NCI-H2029 treated with DMSO at 0.1 percent for 48 hours (cell line): ENCODE measurements at places on chromosomes 3 and 15.
A peak's percentile ranks its signal among the peaks of the same experiment; 100 is the strongest.

GRCh38 chr15:100169615-100170290 lies 172.0 kb downstream of the ADAMTS17 start:
- no peak for DNase-seq

DNA sequence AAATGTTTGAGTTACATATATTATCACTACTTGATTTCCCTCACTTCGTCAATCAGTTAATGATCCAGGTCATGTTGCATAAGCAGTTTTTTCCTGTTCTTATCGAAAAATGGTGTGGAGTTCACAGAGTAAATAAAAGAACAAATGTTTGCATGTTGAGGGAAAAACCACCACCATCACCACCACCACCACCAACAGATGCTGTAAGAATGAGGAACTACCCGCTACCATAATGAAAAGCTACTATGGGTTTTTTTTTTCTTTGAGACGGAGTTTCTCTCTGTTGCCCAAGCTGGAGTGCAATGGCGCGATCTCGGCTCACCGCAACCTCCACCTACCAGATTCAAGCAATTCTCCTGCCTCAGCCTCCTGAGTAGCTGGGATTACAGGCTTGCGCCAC lies 27.6 kb downstream of the RUBCN start:
- DNase-seq = no peak

DNA sequence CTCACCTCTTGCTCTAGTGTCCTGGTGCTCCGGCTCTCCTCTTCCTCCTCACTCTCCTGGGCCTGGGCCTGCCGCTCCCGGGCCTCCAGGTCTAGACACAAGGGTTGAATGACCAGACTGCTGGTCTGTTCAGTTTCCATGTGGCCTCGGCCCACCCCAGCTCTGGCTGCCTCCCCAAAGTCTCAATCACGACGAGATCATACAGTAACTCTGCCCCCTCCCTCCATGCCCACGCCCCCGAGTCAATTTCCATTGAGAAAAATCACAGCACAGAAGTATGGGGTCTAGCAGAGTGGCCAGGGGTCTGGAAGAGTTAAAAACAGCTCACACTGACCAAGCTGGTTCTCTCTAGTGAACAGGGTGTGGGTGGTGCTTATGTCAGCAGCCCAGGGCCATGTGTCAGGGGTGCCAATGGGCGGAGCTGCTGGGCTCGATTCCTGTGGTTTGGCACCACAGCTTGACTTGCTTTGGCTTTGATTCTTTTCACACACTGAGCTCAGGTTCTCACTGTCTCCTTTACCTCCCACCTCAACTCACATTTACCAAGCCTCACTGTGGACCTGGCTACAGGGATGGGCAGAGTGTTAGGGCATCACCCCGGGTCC lies 6.9 kb downstream of the C15orf62 start:
- DNase-seq = no peak

- DNase-seq = no peak
These were observed 223.6 kb upstream of the CTNNB1 start for GRCh38 chr3:40975711-40976121.

DNA sequence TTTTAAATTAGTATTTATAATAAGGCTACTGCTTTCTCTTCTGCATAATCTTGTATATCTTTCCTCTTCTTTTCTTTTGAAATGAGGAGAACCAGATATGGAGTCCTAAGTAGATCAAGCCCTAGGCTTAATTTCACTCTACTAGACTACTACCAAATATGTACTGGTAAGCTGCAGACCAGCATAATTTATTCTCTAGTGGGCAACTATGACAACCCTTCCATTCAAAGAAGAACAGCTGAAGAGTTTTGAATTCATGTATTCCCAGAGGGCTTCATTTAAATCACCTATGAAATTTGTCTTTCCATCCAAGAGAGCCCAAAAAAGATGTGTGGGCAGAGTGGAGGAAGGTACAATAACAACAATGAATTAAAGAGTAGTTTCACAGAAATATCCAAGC lies 10.0 kb downstream of the RAD18 start:
- no peak for DNase-seq

DNA sequence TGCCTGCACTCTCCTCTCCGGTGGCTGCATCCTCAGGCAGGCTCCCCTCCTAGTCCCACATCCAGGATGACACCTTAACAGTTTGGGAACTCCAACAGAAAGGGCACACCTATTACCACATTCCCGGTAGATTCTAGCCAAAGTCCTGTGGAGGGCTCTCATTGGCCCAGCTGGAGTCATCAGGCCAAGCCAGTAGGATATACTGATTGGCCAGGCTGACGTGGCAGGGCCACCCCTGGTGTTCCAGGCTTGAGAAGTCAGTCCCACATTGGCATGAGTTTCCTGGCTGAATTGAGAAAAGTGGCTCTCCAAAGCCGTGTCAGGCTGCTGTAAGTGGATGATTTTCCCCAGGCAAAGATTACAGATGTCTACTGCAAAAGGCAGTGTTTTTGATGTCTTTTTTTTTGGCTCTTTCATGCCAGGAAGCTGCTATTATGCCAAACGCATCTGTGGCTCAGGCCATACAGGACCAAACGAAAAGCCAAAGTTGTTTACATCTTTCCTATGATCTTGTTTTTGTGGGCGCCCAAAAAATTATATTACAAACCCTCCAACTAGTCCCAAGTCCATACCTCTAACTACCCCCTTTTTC lies 6.6 kb upstream of the BLM start:
- DNase-seq = no peak

- DNase-seq = peak; percentile 50
These were observed 116.7 kb downstream of the FNDC3B start for GRCh38 chr3:172155897-172156585.

- DNase-seq = peak; percentile 55
These were observed 24.3 kb upstream of the CP start for GRCh38 chr3:149245738-149246451.

GRCh38 chr3:115720983-115721382 lies 97.7 kb downstream of the GAP43 start:
- no peak for DNase-seq

- DNase-seq = no peak
These were observed 19.5 kb upstream of the THRB start for GRCh38 chr3:24514119-24514518.
